ENCODE measurements at places on chromosomes 16 and 17.

GRCh38 chr17:40600486-40601046, 35.3 kb upstream of the CCR7 start:
- no peak for DNase-seq

- DNase-seq, result no peak
These were observed 3.9 kb upstream of the BIRC5 start for GRCh38 chr17:78210111-78210510.

GRCh38 chr17:29592850-29593551, at the start of gene ANKRD13B:
Gene ANKRD13B, plus strand, starts transcription at chr17:29593132. Its CDS starts 490 bp downstream, at chr17:29593622.
- DNase-seq, result no peak

GRCh38 chr17:14672830-14673229, 371.9 kb downstream of the HS3ST3B1 start:
- no peak for DNase-seq

DNA sequence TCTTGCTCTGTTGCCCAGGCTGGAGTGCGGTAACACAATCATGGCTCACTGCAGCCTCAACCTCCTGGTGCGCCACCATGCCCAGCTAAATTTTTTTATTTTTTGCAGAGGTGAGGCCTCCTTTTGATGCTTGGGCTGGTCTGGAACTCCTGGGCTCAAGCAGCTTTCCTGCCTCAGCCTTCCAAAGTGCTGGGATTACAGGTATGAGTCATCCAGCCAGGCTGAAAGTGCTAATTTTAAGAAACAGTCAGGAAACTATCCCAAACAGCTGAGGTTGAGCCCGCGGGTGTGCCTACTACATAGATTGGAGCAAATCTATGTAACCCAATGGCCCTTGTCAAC, 738 bp upstream of the XPO6 start:
- DNase-seq, result no peak

DNA sequence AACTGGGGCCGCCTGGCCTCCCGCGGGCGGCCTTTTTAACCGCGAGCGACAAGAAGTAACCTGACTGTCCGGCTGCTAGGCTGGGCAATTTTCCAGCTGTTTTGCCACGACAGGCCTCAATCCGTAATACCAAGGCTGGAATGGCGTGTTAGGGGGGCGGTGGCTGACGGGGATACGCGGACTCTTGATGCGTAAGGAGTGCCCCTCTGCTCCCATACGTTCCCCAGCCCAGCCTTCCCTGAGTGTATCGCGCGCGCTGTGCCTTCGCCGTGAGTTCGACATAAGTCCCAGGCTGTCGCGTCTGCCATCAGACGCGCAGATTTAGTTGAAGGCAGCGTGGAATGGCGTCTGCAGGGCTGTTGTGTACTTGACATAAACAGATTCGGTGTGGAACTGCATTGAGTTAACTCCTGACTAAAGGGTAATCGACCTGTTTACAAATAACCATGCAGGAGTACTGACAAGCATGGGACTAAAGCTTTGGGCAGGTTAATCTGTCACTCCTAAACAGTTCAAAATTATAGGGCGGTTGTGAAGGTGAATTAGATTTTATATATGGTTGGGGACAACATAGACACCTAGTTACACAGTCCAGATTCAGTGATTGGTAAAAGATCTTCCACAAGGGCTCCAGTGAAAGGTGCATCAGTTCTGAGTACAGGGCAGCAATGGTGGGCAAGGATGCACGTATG, 16.6 kb upstream of the ERN1 start:
- peak; percentile 66 for DNase-seq

DNA sequence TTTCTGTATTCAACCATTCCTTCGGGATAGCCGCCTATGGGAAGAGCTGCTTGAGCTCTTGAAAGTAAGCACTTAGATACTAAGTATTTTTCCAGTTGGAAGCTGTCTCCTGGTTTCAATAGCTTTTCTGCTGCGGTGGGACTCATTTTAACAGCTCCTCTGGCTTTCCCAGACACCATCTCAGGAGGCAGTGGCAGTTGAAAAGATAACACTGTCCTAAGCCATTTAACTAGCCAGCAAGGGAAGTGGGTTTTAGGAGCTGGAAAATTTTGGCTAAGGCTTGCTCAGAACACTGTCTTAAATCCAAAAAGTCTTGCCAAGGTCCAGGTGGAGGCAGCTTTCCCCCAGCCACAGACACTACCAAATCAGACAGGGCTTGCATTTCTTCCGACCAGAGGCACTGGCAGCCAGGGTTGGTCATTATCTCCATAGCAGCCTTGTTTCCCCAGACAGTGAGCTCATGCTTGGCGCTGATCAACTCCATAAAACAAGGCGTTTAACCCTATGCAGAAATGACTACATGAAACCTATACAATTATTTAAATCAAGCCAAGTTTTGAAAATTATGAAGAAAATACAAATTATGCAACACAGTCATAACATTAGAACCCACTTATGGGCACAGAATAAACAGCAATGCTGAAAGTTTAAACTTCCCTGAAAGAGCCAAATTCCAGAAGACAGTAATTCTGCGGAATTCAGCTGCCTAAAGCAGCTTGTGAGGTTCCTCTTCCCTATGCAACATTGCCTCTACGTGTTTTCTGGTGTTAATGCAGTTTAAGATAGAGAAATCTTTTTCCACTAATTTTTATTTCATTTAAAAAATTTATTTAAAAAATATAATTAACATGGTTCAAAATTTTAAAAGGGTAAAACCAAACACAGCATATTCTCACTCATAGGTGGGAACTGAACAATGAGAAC, 25.0 kb downstream of the GABARAPL2 start:
- DNase-seq, result no peak

DNA sequence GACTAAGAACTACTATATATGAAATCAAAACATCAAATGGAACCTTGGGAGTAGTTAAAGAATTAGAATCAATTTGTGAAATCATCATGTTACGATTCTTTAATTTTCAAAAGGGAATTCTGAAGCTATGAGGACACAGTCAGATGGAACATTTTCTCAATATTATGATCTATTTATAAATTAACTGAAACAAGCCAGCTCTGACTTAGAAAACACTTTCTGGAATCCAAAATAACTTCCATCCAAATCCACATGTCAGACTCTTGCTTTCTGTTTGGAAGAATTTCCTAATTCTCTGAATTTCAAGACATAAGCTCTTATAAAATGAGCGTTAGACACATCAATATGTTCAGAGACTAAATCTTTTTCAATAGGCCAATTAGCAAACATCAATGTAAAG, 737.7 kb upstream of the SOX9 start:
- no peak for DNase-seq

- DNase-seq, result peak; percentile 33
These were observed 163.4 kb upstream of the CIBAR2 start for GRCh38 chr16:85275533-85276249.

DNA sequence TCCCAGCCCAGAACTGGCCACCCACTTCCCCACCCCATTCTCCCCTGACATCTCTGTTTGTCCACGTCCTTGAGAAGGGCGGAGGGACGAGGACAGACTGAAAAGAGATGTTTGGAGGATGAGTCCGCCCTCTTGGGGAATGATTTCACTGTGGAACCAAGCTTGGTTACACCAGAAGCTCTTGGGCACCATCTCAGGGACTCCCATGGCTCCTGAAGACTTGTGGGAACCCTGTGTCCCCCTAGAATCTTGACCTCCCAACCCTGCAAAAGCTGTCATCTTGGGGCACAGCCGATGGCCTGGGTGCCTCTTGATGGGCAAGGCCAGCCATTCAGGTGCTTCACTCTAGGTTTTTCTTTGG, 25.9 kb upstream of the LITAF start:
- DNase-seq, result no peak

GRCh38 chr16:86338403-86339115, 171.8 kb upstream of the FOXF1 start:
- DNase-seq, result no peak

DNA sequence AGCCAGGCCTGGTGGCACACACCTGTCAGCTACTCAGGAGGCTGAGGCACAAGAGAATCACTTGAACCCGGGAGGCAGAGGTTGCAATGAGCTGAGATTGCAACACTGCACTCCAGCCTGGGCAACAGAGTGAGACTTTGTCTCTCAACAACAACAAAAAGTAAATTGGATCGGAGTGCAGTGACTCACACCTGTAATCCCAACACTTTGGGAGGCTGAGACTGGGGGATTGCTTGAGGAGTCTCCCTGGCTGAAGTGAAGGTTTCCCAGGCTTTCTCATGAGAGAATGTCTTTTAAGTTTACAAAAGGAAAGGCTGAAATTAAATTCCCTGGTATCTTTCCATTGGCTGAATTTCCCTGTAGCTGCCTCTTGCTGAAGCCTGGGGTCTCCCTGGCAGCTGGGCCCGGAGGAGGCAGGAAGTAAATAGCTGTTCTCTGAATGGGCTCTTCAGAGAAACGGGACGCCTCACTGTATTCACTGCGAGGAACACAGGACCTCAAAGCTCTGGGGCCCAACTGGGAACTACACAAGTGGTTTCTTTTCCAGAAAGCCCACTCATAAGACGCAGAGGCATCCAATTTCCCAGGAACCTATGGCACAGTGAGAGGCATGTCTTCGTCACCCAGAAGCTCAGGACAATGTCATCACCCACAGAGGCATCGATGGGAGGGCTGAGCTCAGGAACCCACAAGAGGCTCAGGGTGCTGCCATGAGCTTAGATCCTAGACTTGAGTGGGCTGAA, 77.4 kb upstream of the SMURF2 start:
- DNase-seq, result no peak

GRCh38 chr17:3602499-3602898, 6.7 kb downstream of the TRPV1 start:
- peak; percentile 67 for DNase-seq

- no peak for DNase-seq
These were observed 16.6 kb upstream of the CES1 start for GRCh38 chr16:55849536-55849935.

DNA sequence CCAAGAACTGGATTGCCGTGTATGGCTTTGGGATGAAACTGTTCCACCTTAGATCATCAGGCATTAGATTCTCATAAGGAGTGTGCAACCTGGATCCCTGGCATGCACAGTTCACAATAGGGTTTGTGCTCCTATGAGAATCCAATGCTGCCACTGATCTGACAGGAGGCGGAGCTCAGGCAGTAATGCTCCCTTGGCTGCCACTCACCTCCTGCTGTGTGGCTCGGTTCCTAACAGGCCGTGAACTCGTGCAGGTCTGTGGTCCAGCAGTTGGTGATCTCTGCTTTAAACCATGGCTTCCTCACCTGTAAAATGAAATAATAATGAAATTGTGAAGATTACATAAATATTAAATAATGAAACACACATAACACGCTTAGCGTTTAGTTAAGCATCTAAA, 45.5 kb upstream of the FBXO47 start:
- DNase-seq, result no peak

- DNase-seq, result no peak
These were observed 34.2 kb upstream of the CRHR1 start for GRCh38 chr17:45749831-45750335.

GRCh38 chr16:11994143-11995119, 17.9 kb downstream of the SNX29 start:
- no peak for DNase-seq
